ENCODE measurements at places on chromosomes 7 and 10.

- no peak for DNase-seq
Measured at GRCh38 chr7:156886020-156886795, 6.8 kb downstream of the LMBR1 start.

DNA sequence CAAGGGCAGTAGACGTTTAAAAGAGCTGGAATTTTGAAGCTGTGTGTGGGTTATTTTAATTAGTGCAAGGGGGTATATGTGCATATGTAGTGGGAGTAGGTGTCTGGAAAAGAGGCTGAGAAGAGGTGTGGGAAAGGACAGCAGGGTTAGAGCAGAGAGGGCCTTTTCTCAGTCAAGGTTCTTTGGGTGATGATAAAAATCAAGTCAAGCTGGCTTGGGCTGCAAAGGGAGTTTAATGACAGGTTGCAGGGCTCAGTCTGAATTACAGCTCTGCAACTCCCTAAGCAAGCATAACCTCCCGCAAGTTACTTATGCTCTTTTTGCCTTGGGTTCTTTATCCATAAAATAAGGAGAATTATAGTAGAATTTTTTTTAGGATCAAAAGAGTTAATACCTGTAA is 83.5 kb downstream of the RELN start:
- no peak for DNase-seq

GRCh38 chr10:128062331-128062880 is 63.8 kb downstream of the MKI67 start:
- no peak for DNase-seq

GRCh38 chr10:16788125-16788524 is 29.1 kb downstream of the RSU1 start:
- DNase-seq: no peak

- DNase-seq: no peak
Measured at GRCh38 chr7:66930341-66930740, 9.3 kb downstream of the TMEM248 start.

DNA sequence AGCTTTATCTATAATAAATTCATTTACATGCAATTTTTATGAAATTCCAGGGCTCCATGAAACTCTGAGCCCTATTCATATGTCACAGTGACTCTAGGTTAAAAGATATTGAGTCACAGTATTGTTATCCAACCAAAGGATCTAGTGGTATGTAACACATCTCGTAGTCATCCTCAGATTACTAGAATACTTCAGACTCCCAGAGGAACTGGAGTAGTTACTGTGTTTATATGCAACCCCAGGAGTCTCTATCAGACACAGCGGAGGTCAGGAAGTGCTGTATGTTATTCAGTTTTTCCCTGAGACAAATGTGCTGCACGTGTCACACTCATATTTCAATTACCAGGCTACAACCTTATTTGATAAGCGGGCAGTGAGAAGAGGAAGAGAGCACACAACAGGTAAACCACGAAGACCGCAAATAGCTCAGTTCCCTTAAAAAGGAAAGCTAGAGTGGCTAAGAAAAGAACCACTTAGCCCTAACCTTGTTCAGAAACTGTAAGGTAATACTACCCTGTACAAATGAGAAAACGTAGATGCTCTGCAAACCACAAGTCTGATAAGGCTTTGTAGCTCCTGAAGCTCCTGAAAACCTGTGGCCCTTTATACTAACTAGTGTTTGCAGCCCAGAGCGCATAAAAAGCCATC is 114.0 kb upstream of the CNTNAP2 start:
- no peak for DNase-seq

GRCh38 chr10:91800756-91801155 is 2.5 kb downstream of the TNKS2 start:
- no peak for DNase-seq

DNA sequence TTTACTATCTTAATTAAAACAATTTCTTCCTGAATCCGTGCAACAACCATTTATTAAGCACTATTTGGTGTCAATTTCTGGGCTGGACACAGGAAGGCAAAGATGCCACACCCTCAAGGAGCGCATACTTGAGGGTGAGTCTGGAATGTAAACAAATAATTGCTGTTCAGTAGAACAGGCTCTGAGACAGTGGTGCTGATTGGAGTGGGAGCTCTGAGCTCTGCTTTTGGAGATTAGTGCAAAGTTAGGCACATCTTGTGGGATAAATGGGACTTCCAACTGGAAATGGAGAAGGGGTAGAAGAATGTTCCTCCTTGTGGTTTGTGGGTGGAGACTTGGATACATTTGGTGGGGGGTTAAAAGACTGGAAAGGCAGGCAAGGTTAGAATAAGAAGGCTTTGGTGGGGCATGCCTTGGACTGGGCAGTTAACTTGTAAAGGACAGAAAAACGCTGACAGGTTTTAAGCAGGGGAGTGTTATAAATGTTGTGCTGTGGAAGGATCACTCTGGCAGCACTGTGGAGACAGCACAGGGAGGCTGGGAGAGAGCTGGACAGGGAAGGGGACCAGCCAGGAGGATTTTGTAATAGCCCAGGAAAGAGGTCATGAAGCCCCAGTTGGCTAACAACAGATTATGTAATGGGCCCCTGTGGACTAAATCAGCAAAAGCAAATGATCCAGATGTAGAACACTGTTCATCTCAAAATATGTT is 80.7 kb downstream of the ZNF365 start:
- no peak for DNase-seq

- no peak for DNase-seq
Measured at GRCh38 chr10:72218726-72219125, 2.6 kb upstream of the ASCC1 start.

DNA sequence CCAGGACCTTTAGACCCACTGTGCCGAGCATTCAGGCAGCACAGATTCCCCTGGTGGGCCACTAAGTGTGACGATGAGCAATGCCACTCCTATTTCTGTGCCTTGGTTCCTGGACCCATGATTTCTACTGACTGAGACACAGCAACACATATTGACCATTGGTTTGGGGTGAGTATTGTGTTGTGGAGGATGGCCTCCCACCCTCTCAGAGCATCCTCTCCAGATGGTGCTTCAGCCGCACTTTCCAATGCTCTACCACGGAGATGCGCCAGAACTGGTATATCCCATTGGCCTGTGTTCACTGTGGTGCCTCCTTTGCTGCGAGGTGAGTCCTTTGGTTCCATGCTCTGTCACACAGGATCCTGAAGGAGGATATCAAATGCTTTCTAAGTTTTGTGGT is 10.1 kb upstream of the GDF10 start:
- no peak for DNase-seq

GRCh38 chr10:133104068-133104962 is 16.6 kb downstream of the ADGRA1 start:
- no peak for DNase-seq

DNA sequence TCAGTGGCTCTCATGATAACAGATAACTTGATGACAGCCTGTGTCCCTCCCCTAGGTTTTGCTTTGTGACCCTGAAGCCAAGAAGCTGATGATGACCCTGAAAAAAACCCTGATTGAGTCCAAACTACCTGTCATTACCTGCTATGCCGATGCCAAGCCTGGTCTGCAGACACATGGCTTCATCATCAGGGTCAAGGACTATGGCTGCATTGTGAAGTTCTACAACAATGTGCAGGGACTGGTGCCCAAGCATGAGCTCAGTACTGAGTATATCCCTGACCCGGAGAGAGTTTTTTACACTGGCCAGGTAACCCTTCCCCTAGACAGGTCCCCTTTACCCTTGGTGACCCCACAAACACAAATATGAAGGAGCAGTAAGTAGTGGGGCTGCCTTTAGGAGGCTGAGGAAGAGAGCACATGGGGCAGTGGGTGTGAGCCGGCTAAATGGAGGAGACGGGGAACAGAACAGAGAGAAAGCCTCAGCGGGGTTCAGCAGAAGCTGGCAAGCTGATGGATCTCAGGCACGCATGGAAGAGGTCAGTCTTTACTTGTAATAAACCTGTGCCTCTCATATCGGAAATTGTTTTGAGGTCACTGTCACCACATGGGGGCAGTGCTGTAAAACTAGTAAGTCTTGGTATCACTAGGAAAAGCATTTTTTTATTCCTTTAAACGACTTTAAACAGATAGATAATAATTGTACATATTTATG is 20.2 kb downstream of the PDCD11 start:
- no peak for DNase-seq
